ENCODE measurements at places on chromosomes 5 and 9. TPM values are rescaled to one million over a fixed set of nuclear protein-coding genes. Genes with fewer than 3 reads are reported as not detected.

SLC6A18 gene
- not detected for total RNA-seq

TMEM215 gene
- total RNA-seq, result not detected

RFX3 gene
- 1.7 TPM for total RNA-seq

S1PR3 gene
- total RNA-seq, result 36.6 TPM

F12 gene
- 23.0 TPM for total RNA-seq

UNC5A gene
- total RNA-seq, result 0.12 TPM

CDC14B gene
- 11.9 TPM for total RNA-seq

PSD2 gene
- total RNA-seq, result 0.03 TPM

ANKRD20A1 gene
- 0.75 TPM for total RNA-seq

STING1 gene
- total RNA-seq, result 1.2 TPM

ADCY2 gene
- not detected for total RNA-seq

RAPGEF1 gene
- 49.6 TPM for total RNA-seq

Measured in A549 treated with DMSO at 1 μM for 4 hours (cell line).